ENCODE measurements at places on chromosomes 5 and 9.

GRCh38 chr5:165277661-165278060 lies 1772.2 kb downstream of the MAT2B start:
- DNase-seq = no peak

GRCh38 chr5:83265318-83265717 lies 188.0 kb downstream of the XRCC4 start:
- no peak for DNase-seq

GRCh38 chr9:15735083-15735857 lies 182.4 kb downstream of the CCDC171 start:
- DNase-seq = no peak

- no peak for DNase-seq
These were observed 46.1 kb downstream of the ERAP1 start for GRCh38 chr5:96761618-96762017.

- DNase-seq = no peak
These were observed 1.4 kb upstream of the THG1L start for GRCh38 chr5:157729858-157730257.
